CD4-positive, alpha-beta memory T cell (primary cell): ENCODE measurements at places on chromosomes 7 and 10. TPM values are rescaled to one million over a fixed set of nuclear protein-coding genes. Genes with fewer than 3 reads are reported as not detected.
A peak's percentile ranks its signal among the peaks of the same experiment; 100 is the strongest.

DNA sequence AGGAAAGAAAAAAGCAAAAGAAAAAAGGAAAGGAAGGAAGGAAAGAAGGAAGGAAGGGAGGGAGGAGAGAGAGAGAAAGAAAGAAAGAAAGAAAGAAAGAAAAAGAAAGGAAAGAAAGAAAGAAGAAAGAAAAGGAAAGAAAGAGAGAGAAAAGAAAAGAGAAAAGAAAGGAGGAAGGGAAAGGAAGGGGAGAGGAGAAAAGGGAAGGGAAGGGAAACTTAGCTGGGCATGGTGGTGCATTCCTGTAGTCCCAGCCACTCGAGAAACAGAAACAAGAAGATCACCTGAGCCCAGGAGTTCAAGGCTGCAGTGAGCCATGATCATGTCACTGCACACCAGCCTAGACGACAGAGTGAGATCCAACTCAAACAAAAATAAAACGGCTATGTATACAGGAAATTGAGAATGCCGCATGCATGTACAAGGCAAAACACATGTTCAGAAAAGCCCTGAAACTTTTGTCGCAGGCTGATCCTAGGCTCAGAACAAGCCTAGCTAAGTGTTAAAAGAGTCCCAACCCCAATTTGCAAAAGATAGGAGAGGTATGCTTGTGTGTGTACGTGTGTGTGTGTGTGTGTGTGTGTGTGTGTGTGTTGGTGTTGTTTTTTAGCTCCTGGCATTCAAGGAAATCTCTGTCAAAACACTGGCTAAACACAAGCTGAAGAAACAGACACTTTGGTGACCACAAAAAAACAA, 6.6 kb upstream of the NPC1L1 start:
- H3K27me3 ChIP-seq = no peaks in the 10 kb centered on the region
- no peak for DNase-seq
- no peaks in the 10 kb centered on the region for H3K4me1 ChIP-seq
- H3K36me3 ChIP-seq = no peaks in the 10 kb centered on the region
- no peak overlapping the region for H3K27ac ChIP-seq

The TMEM140 gene
- total RNA-seq = 28.3 TPM

GRCh38 chr10:31138026-31138553, 106.4 kb upstream of the ZNF438 start:
- H3K27me3 ChIP-seq = no peaks in the 10 kb centered on the region
- peaks cover 37% of the 10 kb centered on the region for H3K4me1 ChIP-seq

The CHAT gene
- not detected for total RNA-seq

- H3K4me1 ChIP-seq = peaks cover 45% of the 10 kb centered on the region
- H3K4me3 ChIP-seq = no peak overlapping the region
- DNase-seq = no peak
- H3K27me3 ChIP-seq = no peaks in the 10 kb centered on the region
- H3K27ac ChIP-seq = peak overlapping the region; percentile 48
- H3K36me3 ChIP-seq = peaks cover 8% of the 10 kb centered on the region
These were observed 17.4 kb downstream of the TRIM8 start for GRCh38 chr10:102661658-102662028.

The VWDE gene
- total RNA-seq = 9.0 TPM

DNA sequence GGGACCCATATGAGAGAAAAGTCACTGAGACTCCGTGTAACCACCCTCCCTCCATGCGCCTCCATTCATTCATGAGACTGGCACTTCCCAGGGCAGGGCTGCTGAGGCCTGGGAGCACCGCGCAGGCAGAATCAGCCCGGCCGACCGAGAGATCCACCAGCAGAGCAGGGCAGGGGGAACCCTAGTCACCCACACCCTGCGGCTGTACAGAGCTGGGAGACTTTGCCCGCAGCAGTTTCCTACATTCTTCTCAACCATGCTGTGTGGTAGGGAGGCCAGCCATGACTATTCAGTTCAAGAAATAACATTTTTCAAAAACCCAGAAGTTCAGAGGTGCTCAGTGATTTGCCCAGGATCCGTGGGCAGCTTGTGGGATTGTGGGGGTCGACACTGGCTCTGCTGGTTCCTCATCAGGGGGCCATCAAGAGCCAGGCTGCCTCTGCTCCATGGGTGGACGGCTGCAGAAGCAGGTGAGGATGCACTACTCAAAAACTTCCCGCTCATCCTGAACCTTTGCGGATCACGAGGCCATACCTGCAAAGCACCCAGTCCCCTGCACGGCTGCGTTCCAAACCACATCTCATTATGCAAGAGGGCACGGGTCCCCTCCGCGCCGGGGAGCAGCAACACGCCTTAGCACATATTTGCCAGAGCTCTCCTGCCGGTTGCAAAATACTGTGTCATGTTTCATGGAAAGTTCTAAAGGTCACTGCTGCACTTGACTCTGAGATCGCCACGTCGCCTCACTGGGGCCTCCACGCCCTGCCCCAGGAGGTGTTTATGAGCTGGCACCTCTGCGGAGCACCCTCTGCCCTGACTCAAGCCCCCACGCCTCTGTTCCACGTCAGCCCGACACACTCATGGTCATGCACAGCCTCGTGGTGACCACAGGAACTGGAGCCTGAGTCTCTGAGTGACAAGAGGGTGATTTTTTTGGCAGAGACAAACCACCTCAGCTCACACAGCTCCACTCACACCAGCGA, 132.0 kb downstream of the PRKAG2 start:
- H3K36me3 ChIP-seq = no peaks in the 10 kb centered on the region
- no peaks in the 10 kb centered on the region for H3K27me3 ChIP-seq
- H3K4me3 ChIP-seq = no peak overlapping the region
- no peak for DNase-seq

- H3K36me3 ChIP-seq = no peaks in the 10 kb centered on the region
- peaks cover 18% of the 10 kb centered on the region for H3K27me3 ChIP-seq
- H3K4me1 ChIP-seq = peaks cover 10% of the 10 kb centered on the region
- no peak within 1 kb of the TSS for H3K27ac ChIP-seq
- no peak for DNase-seq
These were observed at the start of gene DNAH11 for GRCh38 chr7:21542891-21543527. DNAH11 (plus strand) TSS chr7:21543039; CDS start chr7:21543246, 207 bp downstream.

GRCh38 chr7:51458693-51459092, 142.1 kb upstream of the COBL start:
- no peaks in the 10 kb centered on the region for H3K36me3 ChIP-seq
- no peak overlapping the region for H3K27ac ChIP-seq
- H3K4me1 ChIP-seq = no peaks in the 10 kb centered on the region
- H3K4me3 ChIP-seq = no peak overlapping the region

- no peaks in the 10 kb centered on the region for H3K4me1 ChIP-seq
- H3K36me3 ChIP-seq = no peaks in the 10 kb centered on the region
- no peak for DNase-seq
- no peak overlapping the region for H3K27ac ChIP-seq
These were observed 326.0 kb upstream of the MTPN start for GRCh38 chr7:136303162-136303561.

- H3K27ac ChIP-seq = no peak overlapping the region
- no peaks in the 10 kb centered on the region for H3K27me3 ChIP-seq
- H3K36me3 ChIP-seq = no peaks in the 10 kb centered on the region
- no peak for DNase-seq
These were observed 7.7 kb downstream of the AGR3 start for GRCh38 chr7:16874066-16874465.

The GIMAP4 gene
- 448 TPM for total RNA-seq

DNA sequence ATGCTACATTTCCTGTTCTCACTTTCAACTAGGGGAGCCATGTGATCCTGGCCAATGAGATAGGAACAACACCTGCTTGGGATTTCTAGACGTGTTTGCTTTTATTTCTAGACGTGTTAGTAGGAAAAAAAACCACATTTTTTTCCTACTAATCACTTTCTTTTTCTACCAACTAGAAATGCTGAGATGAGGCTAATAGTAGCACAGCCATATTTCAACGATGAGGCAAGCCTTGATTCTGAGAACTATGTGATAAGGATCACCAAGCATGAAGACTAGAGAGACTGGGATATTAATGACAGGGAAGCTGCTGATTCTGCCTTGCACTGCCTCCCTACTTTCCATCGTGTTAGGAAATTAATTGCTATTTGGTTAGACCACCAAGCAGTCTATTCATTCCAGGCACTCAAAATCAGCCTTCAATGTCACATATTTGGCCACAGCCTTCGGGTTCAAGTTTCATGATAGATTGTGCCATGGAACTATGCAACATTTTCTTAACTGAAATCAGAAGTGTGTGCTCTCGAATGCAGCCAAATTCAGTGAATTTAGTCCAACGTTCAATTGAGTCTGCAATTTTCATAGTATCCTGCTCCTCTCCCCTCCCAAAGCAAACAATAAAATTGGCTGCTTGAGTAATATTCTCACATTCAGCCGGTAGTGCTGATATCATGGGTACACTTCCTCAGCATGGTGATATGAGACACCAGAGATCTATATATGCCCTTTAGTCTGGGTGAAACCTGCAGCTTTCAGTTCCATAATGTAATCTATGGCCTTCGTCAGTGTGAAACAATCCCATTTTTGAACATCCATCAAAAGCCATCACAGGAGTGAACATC, 98.1 kb downstream of the GPR37 start:
- no peaks in the 10 kb centered on the region for H3K36me3 ChIP-seq
- no peaks in the 10 kb centered on the region for H3K27me3 ChIP-seq
- H3K4me3 ChIP-seq = no peak overlapping the region
- DNase-seq = no peak

DNA sequence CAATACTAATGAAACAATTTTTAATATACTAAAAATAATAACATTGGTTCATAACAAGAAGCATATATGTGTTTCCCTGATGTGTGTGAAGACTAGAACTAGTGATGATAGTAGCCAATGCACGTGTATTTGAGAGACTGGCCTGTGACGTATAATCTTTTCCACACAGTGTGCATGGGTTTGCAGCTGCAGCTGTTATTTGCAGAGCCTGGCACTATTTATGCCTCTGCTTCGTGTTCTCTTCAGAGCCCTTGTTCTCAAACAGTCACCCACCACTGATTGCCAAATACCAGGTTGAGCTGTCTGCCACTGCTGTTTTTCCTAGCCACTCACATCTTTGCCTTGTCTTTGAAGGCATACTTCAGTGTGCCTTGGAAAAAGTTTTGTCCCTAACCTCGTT, 531.7 kb downstream of the ETV1 start:
- no peaks in the 10 kb centered on the region for H3K36me3 ChIP-seq
- no peak overlapping the region for H3K27ac ChIP-seq
- H3K4me1 ChIP-seq = no peaks in the 10 kb centered on the region
- no peaks in the 10 kb centered on the region for H3K27me3 ChIP-seq

- no peak overlapping the region for H3K4me3 ChIP-seq
- no peak overlapping the region for H3K27ac ChIP-seq
- no peak for DNase-seq
- no peaks in the 10 kb centered on the region for H3K4me1 ChIP-seq
- no peaks in the 10 kb centered on the region for H3K27me3 ChIP-seq
- H3K36me3 ChIP-seq = no peaks in the 10 kb centered on the region
These were observed 267.2 kb downstream of the GLRX3 start for GRCh38 chr10:130403153-130404075.

The LIPJ gene
- 0.32 TPM for total RNA-seq

The PRKG1 gene
- total RNA-seq = 0.06 TPM

The ARHGAP22 gene
- 0.20 TPM for total RNA-seq

- H3K27me3 ChIP-seq = no peaks in the 10 kb centered on the region
- DNase-seq = no peak
- no peak overlapping the region for H3K4me3 ChIP-seq
- H3K36me3 ChIP-seq = peaks cover under 1% of the 10 kb centered on the region
- H3K4me1 ChIP-seq = no peaks in the 10 kb centered on the region
These were observed 123.5 kb downstream of the GLCCI1 start for GRCh38 chr7:8092140-8092539.

- peaks cover 5% of the 10 kb centered on the region for H3K36me3 ChIP-seq
- no peak overlapping the region for H3K27ac ChIP-seq
- H3K27me3 ChIP-seq = no peaks in the 10 kb centered on the region
- no peaks in the 10 kb centered on the region for H3K4me1 ChIP-seq
- no peak overlapping the region for H3K4me3 ChIP-seq
These were observed 213.9 kb upstream of the SH2B2 start for GRCh38 chr7:102072636-102073209.

The VAX1 gene
- not detected for total RNA-seq

- no peak overlapping the region for H3K27ac ChIP-seq
- no peaks in the 10 kb centered on the region for H3K27me3 ChIP-seq
- no peak overlapping the region for H3K4me3 ChIP-seq
- H3K36me3 ChIP-seq = no peaks in the 10 kb centered on the region
These were observed 97.4 kb downstream of the AVL9 start for GRCh38 chr7:32592701-32593100.

DNA sequence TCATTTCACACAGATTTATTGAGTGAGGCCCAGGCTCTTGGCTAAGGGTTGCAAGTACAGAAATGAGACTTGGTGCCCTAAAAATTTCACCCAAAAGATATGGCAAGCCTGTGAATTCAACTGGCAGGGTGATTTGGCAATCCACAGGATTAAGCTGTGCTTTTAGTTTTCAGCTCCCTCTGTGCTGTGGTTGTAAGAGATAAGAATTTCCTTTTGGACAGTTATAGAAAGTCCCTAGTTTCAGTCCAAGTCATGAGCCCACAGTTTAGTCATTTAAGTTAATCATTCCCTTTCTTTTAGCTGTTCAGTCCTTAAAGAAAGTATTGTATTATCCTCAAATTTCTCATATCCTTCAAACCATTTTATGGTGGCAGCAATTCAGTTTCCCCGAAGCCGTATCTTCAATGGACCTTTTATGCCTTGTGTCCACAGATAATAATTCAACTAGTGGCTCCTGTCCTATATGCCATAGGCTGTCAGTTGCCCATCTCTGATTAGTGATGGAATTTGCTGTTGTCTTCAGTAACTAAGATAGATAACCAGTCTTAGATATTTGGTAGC, 73.4 kb upstream of the NAMPT start:
- no peak for DNase-seq
- no peaks in the 10 kb centered on the region for H3K36me3 ChIP-seq
- H3K27ac ChIP-seq = no peak overlapping the region
- no peak overlapping the region for H3K4me3 ChIP-seq

DNA sequence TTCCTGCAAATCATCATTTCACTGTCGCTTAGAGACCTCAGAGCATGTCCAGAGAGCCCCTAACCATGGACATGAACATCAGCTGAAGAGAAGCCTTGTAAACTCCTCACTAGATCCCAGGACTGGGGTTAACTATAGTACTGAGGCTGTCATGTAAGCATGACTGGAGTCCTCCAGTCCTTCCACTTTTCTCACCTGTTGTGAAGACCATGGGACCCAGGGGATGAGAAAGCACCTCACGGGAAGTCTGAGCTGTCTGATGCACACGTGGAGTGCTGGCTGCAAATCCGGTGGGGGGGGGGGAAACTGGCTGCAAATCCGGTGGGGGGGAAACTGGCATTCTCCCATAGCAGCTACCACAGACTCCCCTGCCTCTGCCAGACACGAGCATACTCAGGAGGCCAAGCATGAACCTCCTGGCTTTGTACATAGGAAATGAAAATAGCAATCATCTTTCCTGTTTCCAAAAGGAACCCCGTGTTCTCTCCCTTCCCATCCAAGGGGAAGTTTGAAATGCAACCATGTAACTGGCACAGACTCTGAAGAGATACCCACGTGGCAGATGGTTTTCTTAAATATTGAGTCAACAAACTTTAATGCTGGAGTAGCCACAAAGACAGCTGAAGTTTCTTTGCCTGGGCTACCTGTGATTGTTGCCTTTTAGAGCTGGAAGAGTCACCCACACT, 261.4 kb downstream of the ZMYND11 start:
- no peaks in the 10 kb centered on the region for H3K4me1 ChIP-seq
- no peak overlapping the region for H3K27ac ChIP-seq
- H3K27me3 ChIP-seq = no peaks in the 10 kb centered on the region
- no peaks in the 10 kb centered on the region for H3K36me3 ChIP-seq
- H3K4me3 ChIP-seq = no peak overlapping the region
